ENCODE measurements at places on chromosomes 5 and 9.
A peak's percentile ranks its signal among the peaks of the same experiment; 100 is the strongest.

DNA sequence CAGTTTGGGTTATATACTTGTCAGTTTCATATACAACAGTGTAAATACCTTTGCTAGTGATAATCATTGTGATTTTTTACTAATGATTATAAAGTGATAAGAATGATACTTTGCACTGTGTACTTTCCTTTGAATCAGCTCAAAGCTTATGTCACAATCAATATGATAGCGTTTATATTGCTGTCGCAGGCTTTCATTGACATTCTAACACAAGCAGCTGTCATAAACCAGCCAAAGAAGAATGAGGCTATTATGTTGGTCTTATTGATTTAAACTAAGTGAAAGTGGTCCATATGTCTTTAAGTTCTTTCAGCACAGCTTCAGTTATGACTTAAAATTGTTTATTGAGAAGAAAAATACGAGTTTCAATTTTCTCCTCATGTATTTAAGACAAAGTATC lies 272.7 kb upstream of the RGMB start:
- DNase-seq = no peak

DNA sequence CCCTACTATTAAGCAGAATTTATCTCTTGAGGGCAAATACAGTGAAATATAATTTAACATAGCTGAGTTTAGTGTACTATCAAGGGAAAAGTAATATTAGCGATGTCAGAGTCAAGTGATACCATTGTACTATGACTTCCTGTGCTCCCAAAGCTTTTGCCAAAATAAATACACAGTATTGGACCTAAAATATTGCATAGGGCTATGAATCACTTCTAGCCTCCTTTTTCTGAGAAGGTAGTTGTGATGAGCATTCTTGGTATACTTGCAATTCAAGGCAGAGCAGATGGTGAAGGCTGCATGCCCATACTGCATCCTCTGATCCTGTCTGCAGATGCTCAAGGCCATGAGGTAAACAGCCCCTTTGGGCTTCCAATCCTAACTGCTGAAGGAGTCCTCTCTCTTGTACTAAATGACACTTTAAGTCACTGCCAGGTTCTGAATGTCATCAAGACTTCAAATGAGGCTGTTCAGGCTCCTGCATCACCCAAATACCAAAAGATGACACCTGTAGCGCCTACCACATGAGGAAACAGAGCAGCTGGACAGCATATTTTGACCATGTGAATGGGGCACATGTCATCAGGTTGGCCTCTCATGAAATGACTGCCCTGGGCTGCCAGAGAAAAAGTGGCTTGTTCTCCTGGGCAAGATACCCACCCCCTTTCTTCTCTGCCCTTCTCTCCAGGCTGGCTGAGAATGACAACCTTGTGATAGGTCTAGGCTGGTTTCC lies 29.7 kb upstream of the PPP2CA start:
- DNase-seq = peak; percentile 28

DNA sequence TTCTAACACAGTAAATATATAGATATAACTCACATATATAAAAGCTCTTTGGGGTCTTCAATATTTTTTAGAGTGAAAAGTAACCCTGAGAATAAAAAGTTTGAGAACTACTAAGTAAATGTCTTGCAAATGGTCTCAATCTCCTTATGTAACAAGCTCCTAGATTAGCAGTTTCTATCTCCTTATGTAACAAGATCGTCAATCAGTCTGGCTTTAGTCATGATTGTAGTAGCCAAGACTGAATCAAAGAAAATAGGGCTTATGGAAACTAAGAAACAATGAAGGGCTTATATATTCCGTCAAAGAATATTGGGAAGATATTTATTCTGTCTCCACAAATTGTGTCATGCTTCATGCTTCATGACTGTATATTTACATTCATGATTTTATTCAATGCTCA lies 22.4 kb upstream of the FREM1 start:
- no peak for DNase-seq

DNA sequence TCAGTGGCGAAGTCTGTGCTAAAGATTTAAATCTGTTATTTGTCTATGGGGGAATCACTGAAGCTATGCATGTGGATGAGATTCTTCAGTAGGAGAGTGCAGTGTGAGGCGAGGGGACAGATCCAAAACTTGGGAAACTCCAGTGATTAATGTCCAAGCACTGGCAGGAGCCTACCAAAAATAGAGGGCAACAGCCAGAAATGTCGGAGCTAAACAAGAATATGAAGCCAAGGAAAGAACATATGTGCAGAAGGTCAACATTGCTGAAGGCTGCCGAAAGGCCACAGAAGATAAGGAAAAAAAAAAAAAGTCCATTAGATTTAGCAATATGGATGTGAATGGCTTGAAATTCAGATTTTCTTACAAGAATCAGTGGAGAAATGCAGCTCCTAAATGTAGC lies 61.8 kb downstream of the C6 start:
- DNase-seq = no peak

DNA sequence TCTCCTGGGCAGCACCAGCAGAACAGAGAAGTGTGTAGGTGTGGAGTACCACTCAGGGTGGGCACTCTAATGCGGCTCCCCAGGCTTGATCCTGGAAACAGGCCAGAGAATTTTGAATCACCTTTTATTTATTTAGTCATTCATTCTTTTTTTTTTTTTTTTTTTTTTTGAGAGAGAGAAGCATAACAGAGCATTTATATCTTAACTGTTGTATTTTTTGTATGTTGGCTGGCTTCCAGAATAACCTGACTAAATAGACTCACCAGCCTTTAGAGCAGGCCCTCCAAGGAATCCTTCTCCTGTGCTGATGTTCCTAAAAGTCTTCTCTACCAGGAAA lies 153.4 kb downstream of the PIK3R1 start:
- no peak for DNase-seq

DNA sequence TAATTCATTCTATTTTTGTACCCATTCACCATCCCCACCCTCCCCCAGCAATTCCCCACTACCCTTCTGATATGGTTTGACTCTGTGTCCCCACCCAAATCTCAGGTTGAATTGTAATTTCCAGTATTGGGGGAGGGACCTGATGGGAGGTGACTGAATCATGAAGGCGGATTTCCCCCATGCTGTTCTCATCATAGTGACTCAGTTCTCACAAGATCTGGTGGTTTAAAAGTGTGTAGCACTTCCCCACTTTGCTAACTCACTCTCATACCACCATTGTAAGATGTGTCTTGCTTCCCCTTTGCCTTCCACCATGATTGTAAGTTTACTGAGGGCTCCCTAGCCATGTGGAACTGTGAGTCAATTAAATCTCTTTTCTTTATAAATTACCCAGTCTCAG lies 25.9 kb upstream of the TESK1 start:
- no peak for DNase-seq

DNA sequence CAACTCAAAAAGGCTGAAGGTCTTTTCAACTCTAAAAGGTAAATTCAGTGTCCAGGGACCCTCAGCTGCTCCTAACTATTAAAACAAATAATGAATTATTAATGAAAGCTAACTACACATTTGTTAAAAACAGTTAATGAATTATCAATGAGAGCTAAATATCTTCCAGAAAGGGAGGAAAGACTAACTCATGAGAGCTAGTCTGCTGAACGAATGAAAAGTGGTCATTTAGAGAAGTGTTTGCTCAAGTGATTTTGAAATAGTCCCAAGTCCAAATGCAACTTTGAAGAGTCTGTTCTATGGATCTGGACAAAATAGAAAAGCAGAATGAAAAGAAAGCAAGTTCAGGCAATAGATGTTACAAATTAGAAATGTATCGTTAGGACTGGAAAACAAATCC lies 133.9 kb upstream of the SPEF2 start:
- DNase-seq = no peak
